NCI-H1436 treated with DMSO at 0.1 percent for 48 hours (cell line): ENCODE measurements at places on chromosomes 5 and 9.

DNA sequence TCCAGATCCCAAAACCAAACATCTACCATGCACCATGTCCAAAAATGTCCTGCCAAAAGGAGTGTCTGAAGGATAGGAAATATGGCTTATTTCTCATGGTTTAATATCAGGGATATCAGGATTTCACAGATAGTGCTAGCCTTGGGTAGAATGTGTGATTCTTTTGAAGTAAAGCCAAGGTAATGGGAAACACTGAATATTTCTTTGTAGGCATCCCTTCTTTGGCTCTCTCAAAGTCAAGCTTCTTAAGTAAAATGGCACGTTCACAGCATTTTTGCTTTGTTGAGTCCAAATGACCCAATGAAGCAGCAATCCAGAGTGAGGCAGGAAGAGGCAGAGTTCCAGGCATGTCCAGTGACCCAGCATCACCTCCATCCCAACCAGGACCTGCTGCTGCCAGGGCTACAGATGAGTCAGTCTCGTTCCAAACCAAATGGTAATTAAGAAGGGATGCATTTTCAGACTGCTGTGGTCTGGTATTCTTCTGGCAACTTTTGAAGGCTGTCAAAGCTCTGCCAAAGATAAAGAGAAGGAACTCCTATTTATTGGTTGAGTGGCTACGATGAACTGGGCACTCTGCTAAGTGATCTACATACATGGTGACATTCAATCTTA, 678.8 kb upstream of the KLF4 start:
- no peak for DNase-seq

DNA sequence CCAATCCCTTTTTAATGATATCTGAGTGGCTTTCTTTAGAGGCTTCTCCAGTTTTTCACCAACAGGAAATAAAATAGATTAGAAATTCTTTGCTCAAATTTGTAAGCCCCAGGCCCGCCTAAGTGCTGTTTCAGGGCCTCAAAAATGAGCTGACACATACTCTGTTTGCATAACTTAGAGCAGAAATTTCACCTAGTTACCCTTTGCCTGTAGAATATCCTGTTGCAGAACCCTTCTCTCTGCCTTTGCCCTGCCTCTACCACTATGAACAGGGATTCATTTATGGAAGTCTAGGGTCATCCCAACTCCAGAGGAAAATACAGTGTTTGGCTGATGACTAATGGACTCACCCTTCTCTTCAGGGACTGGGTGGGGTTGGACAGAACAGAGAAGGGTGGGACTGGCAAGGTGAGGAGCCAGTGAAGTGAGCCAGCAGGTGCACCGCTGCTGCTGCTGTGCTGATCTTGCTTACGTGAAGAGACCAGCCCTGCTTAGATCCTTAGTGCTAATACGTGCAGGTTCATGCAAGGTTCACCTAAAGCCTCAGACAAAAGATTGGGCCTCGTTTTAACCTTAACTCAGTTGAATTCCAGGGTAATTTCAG, 22.8 kb downstream of the OSTF1 start:
- no peak for DNase-seq

DNA sequence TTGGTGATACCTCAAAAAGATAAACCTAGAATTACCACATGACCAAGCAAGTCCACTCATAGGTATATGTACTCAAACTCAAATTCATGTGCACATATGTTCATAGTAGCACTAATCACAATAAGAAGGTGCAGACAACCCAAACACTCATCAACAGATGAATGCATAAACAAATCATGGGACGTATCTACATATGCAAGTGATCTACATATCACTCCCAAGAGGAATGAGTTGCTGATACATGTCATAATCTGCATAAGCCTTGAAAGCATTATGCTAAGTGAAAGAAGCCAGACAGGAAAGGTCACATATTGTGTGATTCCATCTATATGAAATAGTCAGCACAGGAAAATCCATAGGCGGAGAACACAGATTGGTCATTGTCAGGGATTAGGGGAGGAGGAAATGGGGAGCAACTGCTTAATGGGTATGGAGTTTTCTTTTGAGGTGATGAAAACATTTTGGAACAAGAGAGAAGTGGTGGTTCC, 10.6 kb upstream of the GPX8 start:
- no peak for DNase-seq

DNA sequence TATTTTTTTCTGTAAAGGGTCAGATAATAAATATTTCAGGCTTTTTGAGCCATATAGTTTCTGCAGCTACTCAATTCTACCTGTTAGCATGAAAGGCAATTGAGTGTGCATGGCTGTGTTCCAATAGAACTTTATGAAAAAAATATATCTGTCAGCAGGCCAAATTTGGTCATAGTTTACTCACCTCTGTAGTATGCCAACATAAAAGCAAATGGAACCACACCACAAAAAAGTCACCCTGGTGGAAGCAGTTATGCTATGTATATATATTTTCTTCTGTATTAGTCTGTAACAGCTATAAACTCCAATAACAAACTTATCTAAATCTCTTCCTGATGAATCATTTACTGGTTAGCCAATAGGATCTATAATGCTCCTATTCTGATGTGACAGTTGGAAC, 3.4 kb downstream of the SLC38A9 start:
- DNase-seq, result no peak

- DNase-seq, result no peak
These were observed 290.1 kb downstream of the ZSWIM6 start for GRCh38 chr5:61622156-61622555.

GRCh38 chr5:14773588-14773987, 98.0 kb downstream of the ANKH start:
- no peak for DNase-seq

- no peak for DNase-seq
These were observed 277.6 kb downstream of the PSAT1 start for GRCh38 chr9:78574354-78575045.

DNA sequence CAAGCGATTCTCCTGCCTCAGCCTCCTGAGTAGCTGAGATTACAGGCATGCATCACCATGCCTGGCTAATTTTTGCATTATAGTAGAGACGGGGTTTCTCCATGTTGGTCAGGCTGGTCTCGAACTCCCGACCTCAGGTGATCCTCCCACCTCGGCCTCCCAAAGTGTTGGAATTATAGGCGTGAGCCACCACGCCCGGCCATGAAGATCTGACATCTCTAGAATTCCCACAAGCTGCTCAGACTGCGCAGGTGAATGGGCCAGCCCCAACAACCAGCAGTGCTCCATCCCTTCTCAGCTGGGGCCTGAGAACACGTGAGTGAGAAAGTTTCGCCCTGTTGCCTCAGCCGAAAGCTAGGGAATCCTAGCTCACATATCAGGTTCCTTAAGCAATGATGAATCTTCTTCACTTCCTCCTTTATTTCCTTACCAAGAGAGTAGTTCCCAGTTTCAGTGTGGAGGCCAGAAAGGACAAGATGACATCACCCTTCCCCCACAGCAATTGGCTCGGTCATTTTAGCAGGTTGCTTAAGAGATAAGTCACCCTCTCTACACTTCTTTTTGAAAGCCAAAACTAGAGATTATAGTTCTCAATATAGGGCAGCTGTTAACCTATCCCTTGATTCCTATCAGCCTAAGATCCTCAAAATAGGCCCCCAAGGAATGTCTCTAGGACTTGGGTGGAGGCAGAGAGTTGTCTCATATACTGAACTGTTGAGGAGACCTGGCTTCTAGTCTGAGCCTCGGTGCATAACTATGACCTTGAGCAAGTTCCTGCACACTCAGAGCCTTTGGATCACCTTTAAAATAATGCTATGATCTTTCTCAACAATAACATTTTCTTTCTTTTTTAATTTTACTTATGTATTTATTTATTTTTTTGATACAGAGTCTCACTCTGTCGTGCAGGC, 23.9 kb upstream of the PPP2CA start:
- no peak for DNase-seq

DNA sequence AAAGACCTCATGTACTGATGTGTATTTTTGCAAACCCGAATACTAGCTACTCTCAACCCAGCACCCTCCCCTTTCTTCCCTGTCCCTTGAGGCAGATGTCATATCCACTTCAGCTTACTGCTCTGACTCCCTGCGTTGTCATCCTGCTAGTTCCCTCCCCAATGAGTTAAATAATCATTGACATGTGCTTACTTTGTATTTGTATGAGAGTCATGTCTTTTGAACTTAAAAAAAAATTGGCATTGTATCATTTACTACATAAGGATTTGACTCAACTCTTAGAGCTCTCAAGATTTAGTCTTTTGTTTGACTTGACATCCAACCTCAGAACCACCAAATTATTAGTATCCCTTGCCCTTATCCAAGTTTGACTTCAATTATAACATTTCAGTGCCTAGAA, 219.7 kb upstream of the TUT7 start:
- DNase-seq, result no peak

DNA sequence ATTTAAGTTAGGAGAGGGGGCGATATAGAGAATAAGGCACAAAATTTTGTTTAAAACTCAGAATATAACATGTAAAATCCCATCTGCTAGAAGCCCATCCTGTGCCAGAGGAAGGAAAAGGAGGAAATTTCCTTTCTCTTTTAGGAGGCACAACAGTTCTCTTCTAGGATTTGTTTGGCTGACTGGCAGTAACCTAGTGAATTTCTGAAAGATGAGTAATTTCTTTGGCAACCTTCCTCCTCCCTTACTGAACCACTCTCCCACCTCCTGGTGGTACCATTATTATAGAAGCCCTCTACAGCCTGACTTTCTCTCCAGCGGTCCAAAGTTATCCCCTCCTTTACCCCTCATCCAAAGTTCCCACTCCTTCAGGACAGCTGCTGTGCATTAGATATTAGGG, 18.3 kb downstream of the MOCS2 start:
- DNase-seq, result no peak

DNA sequence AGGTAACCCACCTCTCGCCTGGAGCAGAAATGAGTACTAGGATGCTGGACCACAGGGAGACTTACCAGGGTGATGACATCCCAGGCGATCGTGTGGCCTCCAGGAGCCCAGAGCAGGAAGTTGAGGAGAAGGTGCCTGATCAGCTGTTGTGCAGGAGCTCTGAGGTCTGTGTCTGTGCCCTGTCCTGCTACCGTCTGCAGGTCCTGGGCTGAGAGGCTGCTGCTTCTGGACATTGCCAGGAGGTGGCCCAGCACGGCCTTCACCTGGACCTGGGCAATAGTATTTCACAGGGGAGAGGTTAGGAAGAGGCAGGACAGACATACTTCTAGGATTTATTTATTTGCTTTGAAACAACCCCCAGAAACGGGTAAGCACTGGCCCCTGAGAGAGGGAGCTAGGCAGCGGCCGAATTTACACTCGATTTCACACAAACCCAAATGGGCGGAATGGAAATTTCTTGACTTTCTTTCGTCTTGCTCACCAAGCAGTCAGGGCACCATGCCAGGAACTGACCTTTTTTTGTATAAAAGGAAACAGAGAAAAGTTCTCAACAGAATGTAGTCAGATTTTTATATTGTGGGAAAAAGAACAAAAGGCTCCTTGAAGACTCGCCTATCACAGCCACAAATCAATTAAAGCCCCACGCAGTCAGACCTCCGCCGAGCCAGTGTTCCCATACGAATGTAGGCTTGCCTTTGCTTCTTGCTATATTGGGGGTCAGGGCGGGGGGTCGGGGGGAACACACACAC, 210.3 kb downstream of the FANCC start:
- no peak for DNase-seq

DNA sequence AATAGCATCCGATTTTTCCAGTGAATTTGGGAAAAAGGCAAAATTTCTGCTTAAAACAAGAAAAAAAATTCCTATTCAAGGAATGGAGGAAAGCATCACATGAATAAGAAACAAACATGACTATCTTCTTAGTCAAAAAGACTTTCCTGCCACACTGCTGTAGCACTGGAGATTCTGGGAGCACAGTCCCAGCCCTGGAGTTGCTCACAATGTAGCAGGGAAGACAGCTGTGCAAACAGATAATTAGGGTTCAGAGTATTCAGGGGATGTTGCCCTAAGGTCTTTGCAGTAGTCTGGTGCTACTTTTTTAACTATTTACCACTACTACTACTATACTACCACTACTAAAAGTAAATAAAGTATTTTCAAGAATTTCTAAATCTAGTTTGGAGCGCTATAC, 86.5 kb downstream of the BNC2 start:
- no peak for DNase-seq

DNA sequence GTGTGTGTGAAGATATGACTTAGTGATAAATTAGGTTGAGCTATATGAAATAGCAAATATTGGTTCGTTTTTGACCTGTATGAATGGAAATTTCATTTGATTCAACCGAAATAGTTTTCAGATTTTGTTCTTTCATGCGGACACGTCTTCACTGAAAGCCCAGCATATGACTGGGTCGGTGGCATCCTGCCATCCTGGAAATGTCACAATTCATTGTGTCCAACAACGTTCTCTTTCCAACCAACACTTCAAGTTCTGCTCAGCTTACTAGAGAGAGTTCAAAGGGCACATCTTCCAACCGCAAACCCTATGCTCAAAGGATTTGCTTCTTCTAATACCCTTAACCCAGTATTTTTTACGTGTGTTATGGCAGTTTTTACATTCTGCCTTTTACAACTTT, 252.5 kb downstream of the NTRK2 start:
- DNase-seq, result no peak

- DNase-seq, result no peak
These were observed 186.7 kb downstream of the NTRK2 start for GRCh38 chr9:84856181-84856632.

DNA sequence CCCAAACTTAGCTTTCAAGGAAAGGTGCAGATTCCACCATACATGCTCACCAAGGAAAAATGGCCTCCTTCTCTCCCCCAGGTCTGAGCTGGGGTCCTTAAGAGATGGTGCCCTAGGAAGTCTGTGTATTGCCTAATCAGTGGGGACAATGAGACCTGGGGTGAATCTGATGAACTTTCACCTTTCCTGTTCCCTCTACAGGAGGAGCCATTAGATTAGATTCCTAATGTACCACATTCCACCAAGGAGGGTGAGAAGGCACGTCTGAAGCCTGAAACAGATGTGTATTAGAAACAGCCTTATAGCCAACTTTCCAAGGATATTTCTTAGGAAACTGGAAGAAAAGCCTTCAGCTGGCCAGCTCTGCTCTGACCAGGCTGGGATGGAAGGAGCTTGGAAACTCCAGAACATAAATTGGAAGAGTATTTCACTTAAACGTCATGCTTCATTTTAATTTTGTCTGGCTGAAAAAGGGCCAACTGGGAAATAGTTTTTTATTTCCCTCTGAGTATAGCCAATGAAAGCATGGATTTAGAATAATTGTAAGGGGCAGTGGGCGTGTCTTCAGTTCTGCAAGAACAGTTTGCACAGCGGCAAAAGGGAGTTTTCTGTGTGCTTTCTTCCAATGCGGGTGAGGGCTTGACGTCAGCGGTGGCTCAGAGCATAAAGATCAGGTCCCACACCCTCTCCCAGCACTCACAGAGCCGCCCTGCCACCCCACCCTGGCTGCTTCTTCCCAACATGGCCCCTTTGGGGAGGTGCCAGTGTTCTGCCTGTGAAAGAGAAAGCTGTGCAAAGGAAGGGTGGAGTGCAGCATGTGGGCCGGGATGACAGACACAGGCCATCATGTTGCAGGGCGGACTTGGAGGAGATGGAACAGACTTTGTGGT, 210.9 kb downstream of the ESM1 start:
- DNase-seq, result no peak

DNA sequence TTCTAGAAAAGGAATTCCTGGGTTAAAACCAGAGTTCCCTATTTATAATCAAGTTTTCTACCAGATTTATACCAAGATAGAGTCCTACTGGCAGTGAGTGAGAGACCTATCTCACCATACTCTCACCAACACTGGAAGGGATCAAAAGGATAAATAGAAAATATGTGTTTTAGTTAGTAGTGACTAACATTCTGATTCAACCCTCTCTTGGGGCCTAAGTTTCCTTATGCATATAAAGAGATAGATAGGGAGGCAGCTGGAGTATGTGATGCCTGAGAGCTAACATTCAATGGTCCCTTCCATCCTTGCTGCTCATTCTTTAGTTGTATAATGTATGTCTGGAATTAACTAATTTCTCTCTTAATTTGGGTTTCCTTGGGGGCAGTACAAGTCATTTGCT, 32.0 kb downstream of the CKMT2 start:
- no peak for DNase-seq
